ENCODE measurements at places on chromosomes 6 and 20.

DNA sequence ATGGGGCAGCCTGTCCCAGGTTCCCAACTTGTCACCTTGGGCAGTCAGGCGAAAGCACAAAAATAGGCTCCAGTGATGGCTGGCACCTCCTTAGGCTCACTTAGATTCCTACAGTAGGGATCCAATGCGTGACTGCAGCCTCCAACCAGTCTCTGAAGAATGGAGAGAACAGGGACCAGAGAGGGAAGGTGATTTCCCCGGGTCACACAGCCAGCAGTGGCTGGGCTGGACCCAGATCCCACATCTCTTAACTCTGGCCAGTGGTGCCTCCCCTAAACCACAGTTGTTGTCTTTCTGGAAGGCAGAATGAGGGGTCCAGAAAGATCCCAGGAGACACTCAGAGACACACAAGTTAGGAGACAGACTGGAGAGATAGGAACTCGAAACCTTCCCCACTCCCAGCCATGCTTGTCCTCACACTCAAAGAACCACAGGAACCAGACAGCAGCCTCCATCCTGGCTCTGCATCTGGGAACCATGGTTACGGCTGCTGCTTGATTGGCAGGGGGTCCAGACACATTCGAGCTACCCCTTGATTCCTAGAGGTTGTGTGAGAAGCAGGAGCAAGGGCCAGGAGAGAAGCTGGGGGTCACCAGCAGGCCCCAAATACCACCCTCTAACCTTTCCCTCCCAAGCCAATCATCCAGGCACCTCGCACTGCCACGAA, 33.1 kb upstream of the SIRPA start:
- no peak for DNase-seq

- DNase-seq = no peak
Measured at GRCh38 chr20:62409931-62410745, 3.1 kb upstream of the CABLES2 start.

- DNase-seq = no peak
Measured at GRCh38 chr6:108839083-108839642, 9.1 kb upstream of the ARMC2 start.

- DNase-seq = no peak
Measured at GRCh38 chr20:63483834-63484233, 11.4 kb upstream of the KCNQ2 start.

GRCh38 chr20:64131406-64131805, 24.0 kb upstream of the NPBWR2 start:
- DNase-seq = no peak

DNA sequence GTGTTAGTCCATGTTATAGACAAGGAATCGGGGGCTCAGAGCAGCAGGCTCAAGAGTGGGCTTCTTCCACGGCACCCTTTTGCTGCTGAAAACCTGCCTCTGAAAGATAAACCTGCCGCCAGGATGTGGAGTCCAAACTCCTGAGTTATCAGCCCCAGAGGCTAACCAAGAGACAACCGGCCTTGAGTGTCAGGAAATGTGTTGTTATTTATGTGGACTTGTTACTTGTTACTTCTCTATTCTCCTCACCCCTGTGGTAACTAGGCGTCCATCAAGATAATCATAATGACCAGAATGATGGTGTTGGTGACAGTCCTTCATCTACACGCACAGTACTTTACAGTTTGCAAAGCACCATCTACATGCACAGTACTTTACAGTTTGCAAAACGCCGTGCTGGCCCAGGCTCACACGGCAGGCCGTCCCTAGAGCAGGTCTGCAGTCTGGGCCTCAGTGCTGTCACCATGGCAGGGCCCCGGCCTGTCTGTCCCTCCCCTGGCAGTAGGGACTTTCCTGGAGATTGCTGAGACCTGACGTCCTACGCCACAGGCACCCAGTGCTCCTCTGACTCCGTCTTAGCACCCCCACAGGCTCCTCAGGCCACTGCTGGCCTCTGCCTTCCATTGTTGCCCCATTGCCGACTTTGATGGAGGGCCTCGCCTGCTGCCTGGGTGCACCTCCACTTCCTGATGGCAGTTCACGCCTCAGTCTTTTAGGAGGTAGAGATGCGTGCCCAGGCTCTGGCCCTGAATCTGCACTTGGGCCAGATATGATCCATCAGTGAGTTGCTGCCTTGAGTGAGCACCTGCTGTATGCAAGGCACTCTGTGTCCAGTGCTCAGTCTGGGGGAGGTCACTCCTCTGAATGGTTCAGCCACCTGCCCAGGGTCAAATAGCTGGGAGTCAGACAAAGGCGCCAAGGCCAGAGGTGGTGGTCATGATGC, 9.1 kb upstream of the BPIFB4 start:
- no peak for DNase-seq

DNA sequence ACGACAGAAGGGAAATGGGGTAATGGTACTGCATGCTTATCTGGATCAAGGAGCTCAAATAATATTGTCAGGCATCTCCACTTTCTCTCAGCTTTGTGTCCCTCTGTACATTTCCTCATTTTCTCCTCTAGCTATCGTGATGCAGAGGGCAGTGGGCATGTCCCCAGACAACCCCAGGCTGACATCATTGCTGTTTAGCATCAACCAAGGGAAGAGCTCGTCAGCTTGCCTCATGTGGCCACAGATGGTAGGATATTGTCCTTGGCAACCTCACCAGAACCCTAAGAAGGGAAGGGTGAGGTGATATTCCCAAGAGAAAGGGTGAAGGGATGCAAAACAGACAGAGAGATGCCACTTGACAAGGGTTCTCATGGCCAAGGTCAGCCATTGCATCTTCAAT, 58.3 kb downstream of the MAFB start:
- no peak for DNase-seq

- no peak for DNase-seq
Measured at GRCh38 chr6:17197607-17198006, 83.6 kb upstream of the RBM24 start.

GRCh38 chr6:16947375-16948015, 154.4 kb upstream of the STMND1 start:
- no peak for DNase-seq

- DNase-seq = no peak
Measured at GRCh38 chr6:46281110-46281509, 110.3 kb upstream of the ENPP5 start.

DNA sequence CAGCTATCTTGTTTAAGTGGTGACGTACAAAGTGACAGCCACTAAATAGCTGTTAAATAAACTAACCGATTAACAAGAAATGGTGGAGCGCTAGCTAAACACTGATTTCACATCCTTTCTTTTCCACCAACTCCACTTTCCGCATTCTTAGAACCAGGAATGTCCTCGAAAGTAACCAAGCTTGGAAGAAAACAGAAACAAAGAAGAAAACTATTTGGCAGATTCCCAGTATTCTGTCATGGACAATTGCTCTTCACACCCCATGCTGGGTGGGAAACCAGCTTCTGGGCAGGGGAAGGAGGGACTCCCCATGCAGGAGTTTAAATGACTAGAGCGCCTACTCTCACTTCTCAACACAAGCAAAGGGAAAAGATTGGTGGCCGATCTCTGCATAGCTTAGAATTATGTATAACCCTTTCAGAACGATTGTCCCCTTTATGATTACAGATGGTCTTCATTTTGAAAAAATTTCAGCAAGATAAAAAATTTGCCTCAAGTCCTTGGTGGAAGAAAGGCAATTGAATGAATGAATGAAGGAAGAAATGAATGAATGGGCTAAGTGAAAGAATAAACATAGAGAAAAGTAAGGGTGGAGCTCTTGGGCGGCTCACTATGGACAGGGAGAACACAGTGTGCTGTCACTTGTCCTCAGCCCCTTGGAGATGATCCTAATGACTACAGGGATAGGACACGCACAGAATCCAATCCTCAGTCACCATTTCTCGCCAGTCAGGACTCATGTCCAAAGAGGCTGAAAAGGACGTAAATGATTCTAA, 148.7 kb upstream of the NEDD9 start:
- no peak for DNase-seq

DNA sequence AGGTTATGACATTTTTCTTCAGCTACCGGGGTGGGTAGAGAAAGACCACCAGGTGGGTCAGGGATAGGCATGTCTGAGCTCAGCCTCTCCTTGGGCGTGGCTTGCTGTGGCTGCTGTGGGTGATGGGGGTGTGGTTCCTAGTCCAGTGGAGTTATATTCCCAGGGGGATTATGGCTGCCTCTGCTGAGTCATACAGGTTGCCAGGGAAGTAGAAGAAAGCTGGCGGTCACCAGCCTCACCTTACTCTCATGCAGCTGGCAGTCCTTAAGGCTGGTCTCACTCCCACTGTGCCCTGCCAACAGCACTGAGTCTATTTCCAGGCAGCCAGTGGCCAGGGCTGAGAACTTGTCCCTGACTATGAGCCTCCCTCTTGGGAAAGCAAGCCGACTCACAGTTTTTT, 130.0 kb downstream of the SCP2D1 start:
- DNase-seq = no peak

GRCh38 chr20:5715071-5715841, 34.9 kb upstream of the SHLD1 start:
- no peak for DNase-seq

DNA sequence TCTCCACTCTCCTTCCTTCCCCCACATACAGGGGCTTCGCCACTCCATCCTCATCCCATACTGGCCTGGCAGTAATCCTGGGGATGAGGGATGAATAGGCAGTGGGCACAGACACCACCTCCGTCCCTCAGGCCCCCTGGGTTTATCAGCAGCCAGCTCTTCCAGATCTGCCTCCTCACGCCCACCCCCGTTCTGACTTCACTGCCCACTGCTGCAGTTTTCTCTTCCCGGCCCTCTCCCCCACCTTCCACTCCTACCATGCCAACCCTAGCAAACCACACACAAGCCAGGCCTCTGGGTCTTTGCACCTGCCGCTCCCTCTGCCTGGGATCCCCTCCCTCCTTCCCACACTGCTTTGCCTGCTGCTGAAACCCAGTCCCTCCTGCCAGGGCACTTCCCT, 22.3 kb downstream of the PNPLA1 start:
- no peak for DNase-seq

GRCh38 chr6:21461844-21462518, 131.6 kb upstream of the SOX4 start:
- DNase-seq = no peak

DNA sequence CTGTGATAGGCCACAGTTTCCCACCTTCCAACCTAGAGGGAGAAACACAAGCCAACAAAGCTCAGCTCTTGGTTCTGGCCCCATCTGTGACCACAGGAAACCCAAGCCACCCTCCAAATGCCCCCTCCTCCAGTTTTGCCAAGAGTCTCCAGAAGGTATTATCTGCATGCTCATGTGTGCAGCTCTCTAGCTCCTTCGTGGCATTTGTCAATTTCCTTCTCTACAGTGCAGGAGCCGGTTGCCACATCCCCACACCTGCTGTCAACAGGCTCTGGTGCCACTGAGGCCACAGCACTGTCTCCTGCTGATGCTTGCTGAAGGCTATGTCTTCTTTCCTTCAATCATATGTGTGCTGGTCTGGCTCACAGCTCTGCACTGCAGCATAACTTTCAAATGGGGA, 177.2 kb downstream of the CLIC5 start:
- DNase-seq = no peak

DNA sequence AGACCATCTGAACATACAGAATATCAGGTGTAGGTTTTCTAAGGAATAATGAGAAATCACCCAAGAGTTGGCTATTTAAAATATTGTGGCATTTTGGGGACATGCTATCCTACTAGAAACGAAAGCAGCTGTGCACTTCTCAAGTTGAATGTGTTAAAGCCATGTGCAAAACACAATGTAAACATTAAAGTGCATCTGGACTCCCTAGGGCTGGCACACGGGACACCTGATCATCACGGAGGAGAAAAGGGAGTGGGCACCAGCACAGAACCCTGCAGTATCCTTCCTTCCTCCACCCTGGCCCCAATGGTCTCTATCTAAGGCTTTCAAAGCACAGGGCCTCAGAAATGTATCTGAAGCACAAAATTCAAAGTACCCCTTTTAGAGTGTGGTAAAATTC, 94.3 kb downstream of the INSM1 start:
- DNase-seq = no peak

GRCh38 chr6:107731422-107732319, 92.4 kb downstream of the SCML4 start:
- no peak for DNase-seq

DNA sequence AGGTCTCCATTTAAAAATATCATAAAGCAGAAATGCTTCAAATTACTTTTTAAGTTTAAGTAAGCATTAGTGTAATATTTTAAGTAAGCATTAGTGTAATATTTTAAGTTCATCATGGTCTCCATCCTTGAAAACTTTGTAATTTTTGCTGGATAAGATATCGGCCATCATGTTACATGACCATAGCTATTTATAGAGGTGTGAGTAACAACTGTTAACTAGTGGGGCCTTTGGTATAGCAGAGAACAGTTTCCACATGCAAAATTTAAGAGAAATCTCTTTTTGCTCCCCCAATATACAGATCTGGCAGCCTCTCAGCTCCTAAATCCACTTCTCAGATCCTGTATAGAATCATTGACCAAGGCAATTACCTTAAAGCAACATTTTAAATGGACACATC, 468 bp downstream of the TRDN start:
- no peak for DNase-seq

DNA sequence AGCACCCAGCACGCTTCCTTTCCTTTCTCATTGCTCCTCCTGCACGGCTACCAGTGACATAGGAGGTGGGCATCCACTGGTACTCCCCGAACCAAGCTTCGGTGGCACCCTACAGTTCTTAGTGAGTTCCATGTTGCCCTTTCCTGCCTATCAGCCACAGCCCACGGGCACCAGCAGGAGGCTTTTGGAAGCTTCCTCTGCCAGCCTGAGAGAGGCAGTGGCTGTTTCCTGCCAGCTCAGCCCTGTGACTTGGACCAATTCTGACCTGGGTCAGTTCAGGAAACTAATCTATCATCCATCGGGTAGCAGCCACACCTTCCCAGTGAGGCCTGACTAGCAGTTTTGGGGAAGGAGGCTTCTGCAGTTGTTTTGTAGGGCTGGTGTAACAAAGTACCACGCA, 176.4 kb upstream of the UST start:
- no peak for DNase-seq

DNA sequence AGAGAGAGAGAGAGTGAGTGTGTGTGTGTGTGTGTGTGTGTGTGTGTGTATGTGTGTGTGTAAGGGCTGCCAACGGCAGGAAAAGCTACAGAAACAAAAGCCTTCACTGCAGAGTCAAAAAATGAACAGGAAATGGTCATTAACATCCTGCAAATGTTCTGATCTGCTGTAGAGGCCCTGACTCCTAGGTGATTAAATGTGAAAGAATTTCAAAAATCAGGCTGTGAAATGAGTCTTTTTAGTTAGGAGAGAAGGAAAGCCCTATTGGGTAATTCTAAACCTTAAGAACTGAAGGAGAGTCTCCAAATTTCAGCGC, 166.5 kb upstream of the MYLIP start:
- no peak for DNase-seq

DNA sequence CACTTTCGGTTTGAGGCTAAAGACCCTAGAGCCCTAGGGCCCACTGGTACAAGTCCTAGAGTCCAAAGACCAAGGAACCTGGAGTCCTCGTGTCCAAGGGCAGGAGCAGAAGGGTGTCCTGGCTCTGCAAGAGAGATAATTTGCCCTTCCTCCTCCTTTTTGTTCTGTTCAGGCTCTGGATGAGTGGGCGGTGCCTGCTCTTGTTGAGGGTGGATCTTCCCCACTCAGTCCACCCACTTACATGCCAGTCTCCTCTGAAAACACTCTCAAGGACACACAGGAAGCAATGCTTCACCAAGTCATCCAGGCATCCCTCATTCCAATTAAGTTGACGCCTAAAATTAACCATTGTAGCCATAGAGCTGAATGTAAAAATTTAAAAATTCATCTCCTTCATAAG, 102.1 kb downstream of the UST start:
- DNase-seq = no peak
